Thoracic aorta (tissue), 2 donors: ENCODE measurements at places on chromosomes 1 and 21. TPM values are rescaled to one million over a fixed set of nuclear protein-coding genes. Genes with fewer than 3 reads are reported as not detected.

SERPINC1 gene
- not detected for total RNA-seq

PLPP3 gene
- 164 TPM for total RNA-seq

CD84 gene
- 12.7 TPM for total RNA-seq

LCE6A gene
- total RNA-seq: not detected

LAMTOR5 gene
- 76.6 TPM for total RNA-seq

CCDC30 gene
- total RNA-seq: 3.0 TPM

PLEKHA6 gene
- 6.9 TPM for total RNA-seq

VWA5B1 gene
- not detected for total RNA-seq

OR2M3 gene
- total RNA-seq: not detected

CSF3R gene
- total RNA-seq: 43.7 TPM

SLC9C2 gene
- total RNA-seq: not detected

DNA sequence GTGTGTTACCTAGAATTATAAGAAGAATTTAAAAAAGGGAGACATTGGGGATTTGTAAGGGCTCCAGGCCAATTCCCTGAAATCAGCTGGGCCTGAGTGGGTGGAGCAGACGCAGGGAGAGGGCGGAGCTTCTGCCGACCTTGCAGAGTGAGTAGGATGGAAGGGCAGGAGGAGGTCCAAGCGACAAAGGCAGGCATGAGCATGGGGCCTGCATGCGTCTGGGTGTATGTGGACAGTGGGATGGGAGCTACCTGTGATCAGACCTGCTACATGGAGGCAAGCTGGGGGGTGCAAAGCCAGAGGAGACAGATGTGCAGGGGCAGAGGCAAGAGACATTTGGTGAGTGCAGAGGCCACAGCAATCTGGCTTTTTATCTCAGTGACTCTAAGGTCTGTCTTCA is 105.3 kb upstream of the OLIG2 start:
- H3K4me3 ChIP-seq: no peak overlapping the region
- no peak overlapping the region for H3K27ac ChIP-seq
- H3K4me1 ChIP-seq: no peaks in the 10 kb centered on the region
- H3K36me3 ChIP-seq: no peaks in the 10 kb centered on the region

GRCh38 chr1:1020415-1021009 is 592 bp downstream of the AGRN start:
- no peak overlapping the region for H3K27ac ChIP-seq
- H3K4me3 ChIP-seq: peak overlapping the region; percentile 86
- no peaks in the 10 kb centered on the region for H3K36me3 ChIP-seq
- no peaks in the 10 kb centered on the region for H3K27me3 ChIP-seq

DNA sequence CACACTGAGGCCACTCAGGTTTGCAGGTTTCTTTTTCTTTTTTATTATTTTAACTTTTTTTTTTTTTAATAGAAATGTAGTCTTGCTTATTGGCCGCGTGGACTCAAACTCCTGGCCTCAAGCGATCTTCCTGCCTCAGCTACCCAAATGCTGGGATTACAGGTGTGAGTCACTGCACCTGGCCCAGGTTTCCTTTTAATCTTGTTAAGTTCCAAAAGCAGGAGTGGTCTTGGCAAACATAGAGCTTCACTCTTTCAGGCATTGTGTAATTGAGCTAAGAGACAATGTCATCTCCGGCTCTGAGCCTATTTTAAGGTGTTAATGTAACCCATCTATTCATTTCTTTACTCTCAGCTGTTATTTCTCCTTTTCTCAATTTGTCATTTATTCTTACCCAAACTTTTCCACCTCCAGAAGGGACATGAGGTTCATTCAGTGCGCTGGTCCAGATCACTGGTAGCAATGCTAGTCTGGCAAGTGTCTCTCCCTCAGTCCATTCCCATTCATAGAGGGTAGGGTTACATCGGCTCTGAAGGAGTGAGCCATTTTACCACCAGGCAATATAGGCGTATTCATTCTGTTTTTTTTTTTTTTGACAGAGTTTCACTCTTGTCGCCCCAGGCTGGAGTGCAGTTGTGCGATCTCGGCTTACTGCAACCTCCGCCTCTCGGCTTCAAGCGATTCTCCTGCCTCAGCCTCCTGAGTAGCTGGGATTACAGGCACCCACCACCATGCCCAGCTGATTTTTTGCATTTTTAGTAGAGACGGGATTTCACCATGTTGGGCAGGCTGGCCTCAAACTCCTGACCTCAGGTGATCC is 11.3 kb upstream of the MFSD2A start:
- no peak overlapping the region for H3K4me3 ChIP-seq
- H3K4me1 ChIP-seq: no peaks in the 10 kb centered on the region
- DNase-seq: no peak
- no peak overlapping the region for H3K27ac ChIP-seq

DNA sequence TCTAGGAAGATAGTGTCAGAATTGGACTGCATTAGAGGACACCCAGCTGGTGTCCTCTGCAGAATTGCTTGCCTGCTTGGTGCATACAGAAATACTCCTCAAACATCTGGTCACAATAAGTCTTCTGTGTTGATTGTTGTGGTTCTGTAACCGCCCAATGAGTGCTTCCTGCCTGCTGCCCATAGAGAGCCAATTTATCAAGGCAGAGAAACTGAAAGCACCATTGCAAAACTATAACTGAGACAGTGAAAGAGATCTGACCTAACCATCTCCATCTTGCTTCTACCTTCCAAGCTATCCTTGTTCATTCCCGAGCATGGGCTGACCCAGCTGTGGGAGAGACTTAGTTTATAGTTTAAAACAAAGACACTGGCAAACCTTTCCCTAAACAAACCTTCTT is 462.4 kb upstream of the RGS18 start:
- no peak overlapping the region for H3K27ac ChIP-seq
- no peaks in the 10 kb centered on the region for H3K27me3 ChIP-seq
- no peaks in the 10 kb centered on the region for H3K36me3 ChIP-seq
- no peaks in the 10 kb centered on the region for H3K4me1 ChIP-seq

DNA sequence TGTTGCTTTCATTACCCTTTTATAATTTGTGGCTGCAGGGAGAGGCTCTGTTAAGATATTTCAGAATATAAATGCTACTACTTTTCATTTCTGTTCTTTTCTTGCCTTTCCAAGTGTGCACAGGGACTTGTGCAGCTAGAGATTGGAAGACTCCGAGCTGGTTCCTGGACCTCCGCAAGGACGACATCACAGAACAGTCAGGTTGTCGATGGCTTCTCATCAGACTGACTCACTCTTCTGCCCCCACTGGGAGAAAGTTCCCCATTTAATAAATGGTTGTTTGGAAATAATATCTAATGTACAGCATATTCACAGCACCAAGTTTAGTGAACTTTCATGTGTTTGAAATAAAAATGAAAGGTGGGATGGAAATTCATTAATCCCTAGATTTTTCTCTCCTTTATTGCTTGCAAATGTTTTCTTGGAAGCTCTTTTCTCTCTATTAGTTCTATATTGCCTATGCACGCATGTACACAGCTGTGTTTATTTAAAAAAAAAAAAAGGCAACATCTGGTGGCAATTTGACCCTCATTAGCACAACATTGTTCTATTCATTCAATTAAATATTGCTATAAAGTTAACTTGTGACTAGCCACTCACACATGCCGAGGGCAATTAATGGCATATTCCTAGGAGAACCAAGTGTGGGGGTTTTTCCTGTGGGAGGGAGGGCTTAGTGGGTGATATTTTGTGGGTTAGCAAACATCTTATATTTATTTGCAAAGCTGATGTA is 77.5 kb upstream of the L1TD1 start:
- H3K27me3 ChIP-seq: no peaks in the 10 kb centered on the region
- H3K36me3 ChIP-seq: peaks cover 13% of the 10 kb centered on the region
- DNase-seq: no peak
- no peak overlapping the region for H3K4me3 ChIP-seq
- no peak overlapping the region for H3K27ac ChIP-seq

- no peak overlapping the region for H3K27ac ChIP-seq
- H3K36me3 ChIP-seq: no peaks in the 10 kb centered on the region
- DNase-seq: no peak
- H3K4me1 ChIP-seq: no peaks in the 10 kb centered on the region
Observed at GRCh38 chr1:103477101-103477500, 48.4 kb upstream of the RNPC3 start.

DNA sequence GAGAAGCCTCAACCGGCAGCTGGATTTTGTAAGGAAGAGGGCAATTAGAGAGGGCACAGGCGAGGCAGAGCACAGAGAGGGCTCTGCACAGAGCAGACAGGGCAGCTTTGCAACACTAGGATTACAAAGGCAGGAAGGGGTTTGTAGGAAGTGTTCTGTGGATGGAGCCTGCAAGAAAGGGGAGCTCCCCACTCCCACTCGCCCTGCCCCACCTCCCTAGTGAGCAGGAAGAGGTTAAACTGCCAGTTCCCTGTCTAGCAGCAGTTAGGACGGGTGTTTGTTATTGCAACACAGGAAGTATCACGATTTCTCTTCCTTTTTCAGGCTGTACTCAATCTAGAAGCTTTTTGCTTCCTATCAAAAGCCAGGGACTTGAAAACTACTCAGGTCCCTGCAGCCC is 63.3 kb upstream of the LRRC8D start:
- H3K4me3 ChIP-seq: no peak overlapping the region
- no peaks in the 10 kb centered on the region for H3K27me3 ChIP-seq
- no peak overlapping the region for H3K27ac ChIP-seq
- H3K4me1 ChIP-seq: peaks cover 14% of the 10 kb centered on the region
- no peaks in the 10 kb centered on the region for H3K36me3 ChIP-seq

GRCh38 chr1:94299627-94300553 is 62.5 kb upstream of the ARHGAP29 start:
- H3K27ac ChIP-seq: peak overlapping the region; percentile 25
- peaks cover 30% of the 10 kb centered on the region for H3K4me1 ChIP-seq
- no peak for DNase-seq
- no peaks in the 10 kb centered on the region for H3K36me3 ChIP-seq
- no peak overlapping the region for H3K4me3 ChIP-seq
- no peaks in the 10 kb centered on the region for H3K27me3 ChIP-seq

DNA sequence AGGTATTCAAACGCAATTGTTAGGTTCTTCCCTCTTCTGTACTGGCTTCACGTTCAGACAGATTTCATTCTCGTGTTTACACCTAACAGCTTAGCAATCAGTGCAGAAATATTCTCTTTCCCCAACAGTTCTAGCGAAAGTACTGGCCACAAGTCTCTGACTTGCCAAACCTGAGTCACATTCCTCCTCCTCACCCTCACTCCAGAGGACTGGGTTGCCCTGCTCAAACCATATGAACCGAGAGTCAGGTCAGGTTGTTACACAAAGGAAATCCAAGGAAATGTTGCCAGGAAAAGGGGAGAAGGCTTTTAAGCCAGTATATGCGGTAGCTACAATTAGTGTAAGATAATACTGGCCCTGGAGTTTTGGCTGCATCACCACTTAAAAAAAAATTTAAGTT is 282.5 kb downstream of the RGS7 start:
- no peak overlapping the region for H3K27ac ChIP-seq
- no peak for DNase-seq
- no peak overlapping the region for H3K4me3 ChIP-seq
- no peaks in the 10 kb centered on the region for H3K4me1 ChIP-seq
- H3K36me3 ChIP-seq: no peaks in the 10 kb centered on the region
- no peaks in the 10 kb centered on the region for H3K27me3 ChIP-seq

- no peaks in the 10 kb centered on the region for H3K27me3 ChIP-seq
- H3K36me3 ChIP-seq: no peaks in the 10 kb centered on the region
- DNase-seq: no peak
Observed at GRCh38 chr1:180841415-180841814, 71.3 kb upstream of the KIAA1614 start.

GRCh38 chr1:232788235-232788872 is 16.9 kb upstream of the MAP10 start:
- H3K4me3 ChIP-seq: no peak overlapping the region
- H3K36me3 ChIP-seq: no peaks in the 10 kb centered on the region
- no peak for DNase-seq
- H3K4me1 ChIP-seq: no peaks in the 10 kb centered on the region

DNA sequence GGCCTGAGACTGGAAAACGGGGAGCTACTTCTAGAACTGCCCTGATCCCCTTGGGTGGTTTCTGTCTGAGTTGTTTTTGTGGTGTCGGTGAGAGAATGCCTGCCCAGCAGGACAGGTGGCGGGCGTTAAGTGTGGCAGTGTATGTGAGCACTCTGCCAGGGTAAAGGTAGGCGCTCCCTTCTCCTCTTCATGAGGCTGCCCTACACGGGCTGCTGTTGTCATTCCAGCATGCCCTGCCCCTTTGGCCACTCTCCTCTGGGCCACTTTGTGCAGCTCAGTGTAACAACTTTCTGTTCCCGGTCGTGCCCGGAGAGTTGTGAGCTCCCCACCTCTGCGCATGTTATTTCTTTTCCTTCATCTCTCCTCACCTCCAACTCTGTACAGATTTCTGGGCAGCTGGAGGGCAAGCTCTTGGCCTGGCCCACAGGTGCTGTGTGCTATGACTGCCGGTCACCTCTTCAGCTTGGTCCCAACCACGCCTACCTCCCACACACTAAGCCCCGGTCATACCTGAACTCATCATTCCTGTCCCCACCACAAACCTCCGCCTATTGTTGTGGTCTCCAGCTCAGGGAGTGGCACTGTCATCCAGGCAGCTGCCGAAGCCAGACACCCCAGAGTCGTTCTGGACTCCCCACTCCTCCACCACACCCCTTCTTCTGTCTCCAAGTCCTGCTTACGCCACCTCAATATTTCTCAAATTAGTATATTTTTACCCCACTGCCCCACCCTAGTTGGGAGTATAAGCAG is 69.0 kb downstream of the GADD45A start:
- no peaks in the 10 kb centered on the region for H3K27me3 ChIP-seq
- peaks cover 46% of the 10 kb centered on the region for H3K4me1 ChIP-seq
- no peak for DNase-seq
- H3K36me3 ChIP-seq: no peaks in the 10 kb centered on the region

DNA sequence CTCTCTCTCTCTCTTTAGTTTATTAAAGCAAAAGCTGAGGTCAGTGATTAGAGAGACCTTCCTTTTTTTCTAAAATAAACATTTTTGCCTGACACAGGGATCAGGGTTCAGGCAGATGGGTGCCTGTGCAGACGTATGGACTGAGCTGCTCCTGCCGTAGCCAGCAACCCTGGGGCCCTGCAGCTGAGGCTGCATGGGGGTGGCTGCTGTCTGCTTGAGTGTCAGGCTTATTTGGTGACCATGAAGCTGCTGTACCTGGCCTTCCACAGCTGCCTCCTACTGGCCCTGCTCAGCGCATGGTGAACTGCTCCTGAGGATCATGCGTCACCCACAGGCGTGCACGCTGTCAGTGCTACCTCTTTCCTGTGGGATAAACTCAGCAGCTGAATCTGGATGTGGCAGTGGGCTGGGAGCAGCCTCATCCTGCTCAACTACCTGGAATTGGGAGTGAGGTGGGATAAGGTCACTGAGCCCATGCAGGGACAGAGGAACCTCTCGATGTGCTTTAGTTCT is 35.1 kb downstream of the GNG4 start:
- no peaks in the 10 kb centered on the region for H3K27me3 ChIP-seq
- no peaks in the 10 kb centered on the region for H3K36me3 ChIP-seq
- DNase-seq: no peak
- no peak overlapping the region for H3K4me3 ChIP-seq
- no peak overlapping the region for H3K27ac ChIP-seq

DNA sequence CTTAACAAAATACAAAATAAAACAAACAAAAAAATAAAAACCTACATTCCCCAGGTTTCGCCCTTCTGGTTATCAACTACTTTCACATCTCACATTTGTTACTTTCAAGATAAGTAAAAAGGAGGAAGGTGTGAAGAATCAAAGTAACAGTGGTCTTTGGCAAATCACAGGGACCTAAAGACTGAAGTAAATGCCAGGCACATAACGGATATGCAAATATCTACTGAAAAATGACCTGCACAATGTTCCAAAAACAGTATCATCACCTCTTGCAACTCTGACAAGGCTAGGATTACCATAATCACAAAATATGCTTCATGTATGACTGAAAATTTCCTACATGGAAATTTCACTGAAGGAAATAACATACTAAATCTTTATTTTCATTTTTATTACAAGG is 29.3 kb downstream of the COP1 start:
- H3K36me3 ChIP-seq: peaks cover 7% of the 10 kb centered on the region
- H3K27me3 ChIP-seq: no peaks in the 10 kb centered on the region
- no peaks in the 10 kb centered on the region for H3K4me1 ChIP-seq
- no peak overlapping the region for H3K4me3 ChIP-seq
- no peak for DNase-seq
- H3K27ac ChIP-seq: no peak overlapping the region
